Kidney capillary endothelial cell (primary cell): ENCODE measurements at places on chromosomes 2 and 18.

DNA sequence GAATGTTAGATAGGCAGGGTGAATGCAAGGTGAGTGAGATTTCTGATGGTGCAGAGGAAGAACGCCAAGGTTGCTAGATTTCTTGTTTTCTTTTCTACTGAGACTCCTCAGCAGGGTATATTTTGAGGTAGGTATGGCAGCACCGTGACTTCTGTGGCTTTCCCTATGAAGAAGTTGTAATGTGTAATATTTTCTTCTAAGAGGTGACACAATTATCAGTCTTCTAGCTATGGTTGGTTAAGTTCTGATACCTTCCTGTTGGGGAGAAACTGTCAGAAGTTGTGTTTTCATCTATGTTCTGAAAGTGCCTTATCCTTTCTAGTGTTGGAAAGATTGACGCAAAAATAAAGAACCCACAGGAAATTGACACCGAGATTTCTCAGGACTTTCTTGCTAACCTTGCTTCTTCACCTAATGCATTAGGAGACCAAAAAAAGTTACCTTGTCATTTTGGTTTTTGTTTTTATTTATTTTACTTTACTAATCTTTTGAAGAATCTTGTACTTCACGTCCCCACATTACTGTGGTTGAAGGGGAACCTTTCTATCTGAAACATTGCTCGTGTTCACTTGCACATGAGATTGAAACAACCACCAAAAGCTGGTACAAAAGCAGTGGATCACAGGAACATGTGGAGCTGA lies 11.9 kb downstream of the IL18R1 start:
- DNase-seq: no peak

DNA sequence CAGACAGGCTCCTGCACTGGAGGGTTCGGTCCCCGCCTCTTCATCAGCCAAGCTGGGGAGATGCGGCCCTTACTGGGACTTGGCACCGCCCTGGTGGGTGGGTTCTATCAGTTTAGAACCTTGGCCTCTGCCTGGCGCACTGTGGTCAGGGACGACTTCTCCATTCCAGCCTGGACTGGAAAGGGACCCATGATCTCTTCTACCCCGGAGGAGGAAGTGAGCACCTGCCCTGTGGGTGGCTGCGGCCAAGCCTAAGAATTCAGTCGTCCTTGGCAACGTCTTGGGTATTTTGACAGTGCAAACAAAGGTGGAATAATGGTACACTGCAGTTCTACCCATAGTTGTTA lies 106.9 kb upstream of the CD302 start:
- no peak for DNase-seq

DNA sequence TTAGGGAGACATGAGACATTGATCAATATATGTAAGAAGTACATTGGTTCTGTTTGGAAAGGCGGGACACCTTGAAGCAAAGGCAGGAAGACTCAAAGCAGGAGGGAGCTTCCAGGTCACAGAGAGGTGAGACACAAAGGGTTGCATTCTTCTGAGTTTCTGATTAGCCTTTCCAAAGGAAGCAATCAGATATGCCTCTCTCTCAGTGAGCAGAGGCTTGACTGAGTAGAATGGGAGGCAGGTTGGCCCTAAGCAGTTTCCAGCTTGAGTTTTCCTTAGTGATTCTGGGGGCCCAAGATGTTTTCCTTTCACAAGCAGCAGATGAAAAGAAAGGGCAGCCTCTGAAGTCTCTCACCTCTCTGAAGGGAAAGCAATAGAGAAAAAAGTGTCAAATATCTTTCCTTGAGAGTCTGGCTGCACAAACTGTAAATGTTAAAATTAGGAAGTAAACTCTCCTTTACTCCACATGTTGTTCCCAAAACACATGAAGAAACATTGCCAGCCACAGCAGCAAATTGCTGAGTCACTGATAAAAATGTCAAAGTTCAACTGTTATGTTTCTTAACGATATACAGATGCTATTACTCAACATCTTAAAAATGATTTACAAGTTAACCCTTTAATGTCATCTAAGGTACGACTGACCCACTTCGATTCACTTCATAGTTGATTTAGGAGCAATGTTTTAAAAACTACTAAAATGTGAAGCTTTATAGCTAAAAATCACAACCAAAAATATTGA lies 40.3 kb downstream of the CYB5A start:
- DNase-seq: no peak

- DNase-seq: no peak
Observed at GRCh38 chr2:204328373-204328772, 216.9 kb upstream of the PARD3B start.

- no peak for DNase-seq
Observed at GRCh38 chr2:69020496-69021426, 7.8 kb downstream of the ANTXR1 start.

GRCh38 chr2:9139491-9140443 lies 66.8 kb upstream of the ASAP2 start:
- DNase-seq: peak; percentile 63

DNA sequence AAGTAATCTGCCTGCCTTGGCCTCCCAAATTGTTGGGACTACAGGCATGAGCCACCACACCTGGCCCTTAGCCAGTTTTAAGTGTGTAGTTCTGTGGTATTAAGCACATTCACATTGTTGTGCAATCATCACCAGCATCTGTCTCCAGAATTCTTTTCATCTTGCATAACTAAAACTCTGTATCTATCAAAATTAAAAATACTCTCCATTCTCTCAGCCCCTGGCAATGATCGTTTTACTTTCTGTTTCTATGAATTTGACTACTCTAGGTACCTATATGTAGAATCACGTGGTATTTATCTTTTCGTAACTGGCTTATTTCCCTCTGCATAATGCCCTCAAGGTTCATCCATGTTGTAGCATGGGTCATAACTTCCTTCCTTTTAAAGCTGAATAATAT lies 45.5 kb upstream of the CAVIN2 start:
- no peak for DNase-seq

GRCh38 chr2:219058541-219059374 lies 2.0 kb downstream of the IHH start:
- DNase-seq: no peak

- no peak for DNase-seq
Observed at GRCh38 chr2:43874776-43875451, 36.1 kb downstream of the ABCG8 start.

DNA sequence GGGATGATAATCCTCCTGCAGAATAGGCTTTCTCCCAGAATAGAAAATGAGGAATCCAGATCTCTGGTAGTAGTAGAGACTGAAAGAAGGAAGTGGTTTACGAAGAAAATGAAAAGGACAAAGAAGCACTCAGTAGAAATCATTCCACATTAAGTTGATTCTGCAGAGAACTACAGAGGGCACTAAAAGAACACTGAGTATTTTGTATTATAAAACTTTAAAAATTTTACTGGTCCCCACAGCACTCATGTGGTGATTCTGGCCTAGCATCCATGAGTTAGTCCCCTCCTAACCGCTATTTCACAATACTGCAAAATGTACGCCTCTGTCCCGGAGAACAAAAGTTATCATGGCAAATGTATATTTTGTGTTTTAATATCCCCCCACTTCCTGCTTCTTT lies 42.9 kb upstream of the SLC35F5 start:
- no peak for DNase-seq

DNA sequence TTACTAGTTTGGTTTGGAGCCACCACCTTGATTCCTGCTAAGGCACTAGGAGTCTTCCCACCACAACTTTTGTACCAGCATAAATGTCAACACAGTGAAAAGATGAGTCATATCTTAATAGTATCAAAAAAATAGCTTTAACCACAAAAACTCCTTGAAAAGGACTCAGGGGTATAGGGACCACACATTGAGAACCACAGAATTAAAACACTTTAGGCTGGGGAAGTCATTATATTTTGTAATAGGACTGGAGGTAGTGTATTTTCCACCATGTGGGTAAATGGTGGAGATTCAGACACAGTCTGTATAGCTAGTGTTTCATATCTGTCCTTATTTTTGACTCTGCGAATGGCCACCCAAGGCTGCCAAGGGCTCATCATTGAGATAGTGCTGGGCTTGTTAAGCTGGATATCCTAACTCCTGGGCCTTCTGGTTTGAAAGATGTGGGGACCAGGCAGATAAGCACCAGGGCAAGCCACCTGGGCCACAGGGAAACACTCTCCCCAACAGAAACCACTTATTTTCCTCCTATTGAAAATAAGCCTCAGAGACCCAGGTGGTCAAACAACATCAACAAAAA lies 19.1 kb upstream of the FHL2 start:
- DNase-seq: no peak

GRCh38 chr2:101759162-101759561 lies 61.7 kb downstream of the MAP4K4 start:
- DNase-seq: peak; percentile 87

- DNase-seq: peak; percentile 36
Observed at GRCh38 chr2:201882353-201883090, 76.2 kb downstream of the CDK15 start.

DNA sequence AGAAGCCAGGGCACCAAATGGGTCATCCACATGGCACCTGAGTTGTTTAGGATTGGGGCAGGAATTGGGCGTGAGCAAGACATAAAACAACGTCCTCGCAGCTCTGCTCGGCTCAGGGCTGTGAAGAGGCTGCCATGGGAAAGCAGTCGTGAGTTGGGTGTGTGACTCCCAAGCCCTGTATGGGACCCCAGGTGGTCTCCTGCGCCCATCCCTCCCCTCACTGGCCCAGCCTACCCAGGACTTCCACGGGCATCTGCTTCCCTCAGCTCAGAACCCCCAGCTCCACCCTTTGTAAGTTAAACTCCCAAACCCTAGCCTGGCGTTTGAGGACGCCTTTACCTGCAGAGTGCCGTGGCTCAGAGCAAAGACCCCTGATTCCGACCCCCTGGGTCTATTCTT lies 23.2 kb upstream of the HPCAL1 start:
- DNase-seq: no peak

GRCh38 chr18:9643549-9643948 lies 29.2 kb upstream of the PPP4R1 start:
- DNase-seq: peak; percentile 91
